ENCODE measurements at places on chromosomes 3 and 15.

GRCh38 chr3:32601722-32602121 is 31.1 kb upstream of the DYNC1LI1 start:
- no peak for DNase-seq

DNA sequence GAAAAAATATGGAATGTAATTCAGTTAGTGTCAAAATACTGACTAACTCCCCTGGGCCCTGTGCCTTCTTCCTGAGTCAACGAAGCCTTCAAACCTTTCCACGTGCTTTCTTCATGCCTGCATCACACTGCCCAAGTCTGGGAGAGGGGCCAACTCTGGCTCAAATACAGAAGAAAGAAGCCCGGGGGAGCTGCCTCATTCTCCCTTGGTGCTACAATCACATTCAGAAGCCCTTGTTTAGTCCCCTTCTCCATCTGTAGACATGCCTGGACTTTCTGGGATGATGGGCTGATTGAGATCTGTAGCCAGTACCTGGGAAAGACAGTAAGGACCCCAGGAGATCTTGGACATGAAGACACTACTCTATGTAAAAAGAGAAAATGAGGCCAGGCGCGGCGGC is 77.8 kb upstream of the GSK3B start:
- no peak for DNase-seq

DNA sequence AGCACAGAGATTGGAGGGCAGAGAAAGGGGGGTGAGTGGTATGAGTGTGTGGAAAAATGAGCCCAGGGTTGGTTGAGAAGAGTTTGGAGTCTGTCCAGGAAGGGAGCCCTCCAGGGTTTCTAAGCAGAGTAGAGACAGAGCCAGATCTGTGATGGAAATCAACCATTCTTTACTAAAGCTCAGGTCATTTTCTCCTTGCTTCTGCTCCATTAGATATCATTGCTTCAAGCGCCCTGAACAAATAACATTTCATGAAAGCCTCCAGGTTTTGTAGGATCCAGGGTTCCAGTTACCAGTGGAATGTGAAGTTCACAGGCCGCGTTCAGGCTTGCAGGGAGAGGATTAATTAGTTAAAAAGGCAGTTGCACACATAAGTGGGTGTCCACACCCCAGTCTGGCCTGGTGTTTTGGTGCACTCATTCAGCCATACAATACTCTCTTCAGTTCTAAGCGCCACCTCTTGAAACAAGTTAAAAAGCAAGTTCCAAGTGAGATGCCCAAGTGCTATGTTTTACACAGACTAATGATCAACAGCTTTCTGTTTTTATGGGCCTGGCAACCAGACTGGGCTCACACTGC is 16.4 kb upstream of the BOC start:
- DNase-seq: no peak

GRCh38 chr3:144743225-144743668 is 771.6 kb downstream of the DIPK2A start:
- DNase-seq: no peak

GRCh38 chr3:169242708-169243513 is 420.6 kb downstream of the MECOM start:
- no peak for DNase-seq

DNA sequence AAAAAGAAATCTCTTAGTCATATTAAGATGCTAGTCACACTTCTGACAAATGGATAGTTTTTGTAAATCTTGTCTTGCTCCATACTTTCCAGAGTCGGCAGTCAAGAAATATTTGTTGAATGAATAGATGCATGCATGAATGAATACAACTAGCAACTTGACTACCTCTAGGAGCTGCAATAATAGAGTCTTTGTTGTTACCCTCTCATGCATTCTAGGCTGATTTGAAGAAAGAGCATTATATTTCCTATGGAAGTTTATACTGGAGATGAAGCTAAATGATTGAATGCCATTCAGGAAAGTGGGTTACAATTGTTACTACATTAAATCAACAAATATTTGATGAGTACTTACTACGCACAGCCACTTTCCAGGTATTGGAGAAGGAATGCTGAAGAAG is 18.1 kb upstream of the TRAT1 start:
- DNase-seq: no peak

- no peak for DNase-seq
Measured at GRCh38 chr3:85476891-85477495, 518.2 kb downstream of the CADM2 start.
